ENCODE measurements at places on chromosomes 4 and X.
A peak's percentile ranks its signal among the peaks of the same experiment; 100 is the strongest.

DNA sequence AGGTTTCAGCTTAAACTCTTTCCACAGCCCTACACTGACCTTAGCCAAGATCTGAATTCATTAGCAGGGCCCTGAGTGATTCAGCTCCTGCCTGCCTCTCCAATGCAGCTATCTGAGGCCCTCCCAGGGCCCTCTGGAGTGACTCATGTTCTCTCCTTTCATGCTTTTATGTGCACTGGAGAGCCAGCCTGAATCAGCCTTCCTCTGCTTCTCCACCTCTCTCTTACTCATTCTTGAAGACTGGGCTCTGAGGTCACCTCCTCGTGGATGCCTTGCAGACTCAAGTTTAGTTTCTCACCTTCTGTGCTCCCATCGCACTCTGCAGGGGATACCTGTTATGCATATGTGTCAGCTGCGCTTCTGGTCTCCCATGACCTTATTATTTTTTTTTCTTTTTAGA lies 3.1 kb upstream of the OCIAD2 start:
- peak; percentile 94 for DNase-seq

DNA sequence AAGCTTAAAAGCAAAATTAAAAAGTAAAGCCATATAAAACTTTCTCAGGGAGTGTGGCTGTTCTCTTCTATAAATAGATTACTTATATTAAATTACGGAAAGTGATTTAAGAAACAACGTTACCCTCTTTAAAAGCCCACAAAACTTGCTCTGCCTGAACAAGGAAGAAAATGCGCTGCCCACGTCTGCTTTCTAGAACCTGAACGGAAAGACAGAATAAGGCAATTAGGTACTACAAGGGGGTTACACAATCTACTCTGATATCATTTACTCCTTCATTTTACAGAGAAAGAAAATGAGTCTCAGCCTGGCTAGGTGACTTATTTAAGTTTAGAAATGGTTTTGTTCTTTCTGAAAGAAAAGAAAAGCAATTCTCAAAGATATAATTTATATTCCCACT lies 147.2 kb downstream of the RNF150 start:
- no peak for DNase-seq

GRCh38 chr4:39802005-39802404 lies 104.1 kb downstream of the UBE2K start:
- DNase-seq = no peak

GRCh38 chr4:5101571-5101970 lies 50.3 kb downstream of the STK32B start:
- DNase-seq = no peak

DNA sequence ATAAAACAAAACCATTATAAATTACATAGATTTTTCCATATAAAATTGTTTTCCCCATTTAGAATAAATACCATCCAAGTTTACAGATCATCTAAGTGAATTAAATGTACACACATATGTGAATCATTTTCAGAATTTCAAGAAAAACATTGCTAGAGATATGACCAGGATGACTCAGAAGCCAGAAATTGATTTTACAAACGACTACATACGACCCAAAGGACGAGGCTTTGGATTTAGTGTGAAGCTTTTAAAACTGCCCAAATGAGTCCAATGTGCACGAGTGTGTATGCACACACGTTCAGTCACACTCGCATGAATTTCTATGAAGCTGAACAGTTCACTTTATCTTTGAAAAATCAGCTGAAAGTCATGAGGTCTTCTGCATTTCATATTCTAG lies 37.9 kb downstream of the MFAP3L start:
- no peak for DNase-seq

DNA sequence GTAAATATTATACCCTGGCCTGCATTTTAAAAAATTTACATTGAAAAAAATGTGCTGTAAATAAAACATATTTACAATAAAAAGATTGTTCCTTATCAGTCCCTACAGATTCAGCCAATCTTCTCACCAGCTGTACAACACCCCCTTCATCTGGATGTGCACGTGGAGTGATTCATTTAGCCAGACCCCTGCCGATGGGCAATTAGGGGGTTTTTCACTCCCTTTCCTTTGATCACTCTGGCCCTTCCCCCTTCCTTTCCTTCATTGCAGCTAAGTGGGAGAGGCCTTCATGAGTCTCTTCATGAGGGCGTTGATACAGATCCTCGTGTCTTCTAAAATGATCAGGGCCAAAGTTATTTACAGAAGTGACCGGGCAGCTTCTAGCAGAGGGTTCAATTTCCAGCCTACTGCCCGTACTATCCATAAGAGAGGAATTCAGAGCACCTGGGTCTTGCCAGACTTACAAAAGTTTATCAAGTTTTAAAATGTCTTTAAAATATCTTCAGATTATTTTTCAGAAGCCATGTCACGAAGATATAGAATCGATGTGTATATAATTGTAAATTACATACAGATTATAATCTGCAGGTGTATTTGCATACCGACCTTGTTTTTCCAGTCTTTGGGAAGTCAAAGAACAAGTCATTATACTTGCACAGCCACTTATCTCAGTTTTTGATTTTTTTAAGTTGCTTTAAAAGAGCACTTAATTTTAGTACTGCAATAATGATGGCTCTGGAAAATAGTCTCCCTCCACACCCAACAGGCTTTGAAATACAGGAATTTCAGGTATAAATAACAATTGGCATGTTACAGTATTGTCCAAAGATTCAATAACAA lies 21.4 kb upstream of the RASL11B start:
- peak; percentile 63 for DNase-seq

DNA sequence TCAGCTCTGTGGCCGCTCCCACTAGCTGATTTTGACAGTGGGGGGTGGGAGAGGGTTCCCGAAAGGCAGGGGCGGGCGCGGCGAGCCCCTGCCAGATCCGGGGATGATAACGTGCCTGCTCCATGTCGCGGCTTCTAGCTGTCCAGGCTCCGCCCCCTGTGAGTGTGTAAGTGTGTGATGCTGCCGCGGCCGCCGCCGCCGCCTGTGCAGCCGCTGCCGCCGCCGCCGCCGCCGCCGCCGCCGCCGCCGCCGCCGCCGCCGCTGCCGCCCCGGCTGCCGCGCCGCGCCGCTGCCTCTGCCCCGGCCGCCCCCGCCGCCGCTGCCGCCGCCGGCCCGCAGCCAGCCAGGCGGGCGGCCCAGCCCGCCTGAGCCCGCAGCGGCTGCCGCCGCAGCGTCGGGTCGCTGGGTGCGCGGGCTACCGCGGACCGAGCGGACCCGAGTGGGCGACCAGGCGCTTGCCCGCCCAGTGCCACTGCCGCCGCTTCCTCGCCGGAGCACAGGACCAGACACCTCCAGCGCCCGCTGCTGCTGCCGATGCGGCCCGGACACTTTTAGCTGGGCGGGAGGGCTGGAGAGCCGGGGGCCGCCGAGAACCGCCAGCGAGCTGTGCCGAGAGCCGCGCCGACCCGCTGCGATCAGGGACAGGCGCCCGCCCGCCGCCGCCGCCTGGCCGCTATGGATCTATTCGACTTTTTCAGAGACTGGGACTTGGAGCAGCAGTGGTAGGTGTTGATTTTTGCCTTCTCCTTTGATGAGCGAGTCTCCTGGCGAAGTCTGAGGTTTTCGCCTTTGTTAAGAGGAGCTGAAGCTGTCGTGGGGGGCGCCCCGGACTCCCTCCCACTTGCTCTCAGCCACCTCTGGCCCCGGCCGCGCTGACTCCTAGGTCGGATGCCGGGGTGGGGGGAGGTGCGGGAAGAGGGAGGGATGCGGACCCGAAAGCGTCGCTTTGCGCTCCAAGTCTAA lies at the start of gene AFF2:
TSS of gene AFF2 (plus strand) at position 195 of the 963 bp plus-strand sequence. CDS start at position 676, 481 bp downstream.
- DNase-seq = peak; percentile 54

DNA sequence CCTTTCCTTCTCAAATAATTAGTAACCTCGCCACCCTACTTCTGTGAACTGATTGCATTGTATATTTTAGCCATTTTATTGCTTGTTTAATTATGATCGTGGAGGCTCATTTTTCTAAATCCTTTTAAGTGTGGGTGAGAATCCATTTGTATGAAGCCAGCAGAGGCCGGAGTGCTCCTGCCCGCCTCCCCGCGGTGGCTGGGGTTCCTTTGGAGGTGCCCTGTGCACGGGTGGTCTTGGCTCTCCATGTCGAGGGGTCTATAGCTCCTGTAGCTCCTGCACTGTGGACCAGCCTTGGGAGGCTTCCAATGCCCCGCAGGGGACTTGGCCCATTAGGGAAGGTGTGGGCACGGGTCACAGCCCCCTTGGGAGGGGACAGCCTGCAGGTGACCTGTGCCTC lies 15.0 kb downstream of the UVSSA start:
- DNase-seq = no peak

GRCh38 chrX:109707319-109707718 lies 25.7 kb downstream of the ACSL4 start:
- DNase-seq = no peak

- DNase-seq = peak; percentile 65
Observed at GRCh38 chr4:183722731-183723560, 63.9 kb downstream of the TRAPPC11 start.

DNA sequence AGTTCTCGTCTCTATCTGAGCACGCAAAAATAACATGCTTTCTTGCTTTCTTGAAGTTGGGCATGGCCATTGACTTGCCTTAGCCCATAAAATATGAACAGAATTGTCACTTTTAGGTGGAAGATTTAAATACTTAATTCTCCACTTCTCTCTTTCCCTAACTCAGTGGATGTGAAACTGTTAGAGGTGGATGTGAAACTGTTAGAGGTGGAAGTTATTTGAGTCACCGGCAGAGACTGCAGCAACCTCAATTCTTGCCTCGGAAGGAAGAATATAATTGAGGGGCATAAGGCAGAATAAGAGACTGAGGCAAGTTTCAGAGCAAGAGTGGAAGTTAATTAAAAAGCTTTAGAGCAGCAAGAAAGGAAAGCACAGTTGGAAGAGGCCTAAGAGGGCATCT lies 2.8 kb upstream of the PARM1 start:
- DNase-seq = no peak

DNA sequence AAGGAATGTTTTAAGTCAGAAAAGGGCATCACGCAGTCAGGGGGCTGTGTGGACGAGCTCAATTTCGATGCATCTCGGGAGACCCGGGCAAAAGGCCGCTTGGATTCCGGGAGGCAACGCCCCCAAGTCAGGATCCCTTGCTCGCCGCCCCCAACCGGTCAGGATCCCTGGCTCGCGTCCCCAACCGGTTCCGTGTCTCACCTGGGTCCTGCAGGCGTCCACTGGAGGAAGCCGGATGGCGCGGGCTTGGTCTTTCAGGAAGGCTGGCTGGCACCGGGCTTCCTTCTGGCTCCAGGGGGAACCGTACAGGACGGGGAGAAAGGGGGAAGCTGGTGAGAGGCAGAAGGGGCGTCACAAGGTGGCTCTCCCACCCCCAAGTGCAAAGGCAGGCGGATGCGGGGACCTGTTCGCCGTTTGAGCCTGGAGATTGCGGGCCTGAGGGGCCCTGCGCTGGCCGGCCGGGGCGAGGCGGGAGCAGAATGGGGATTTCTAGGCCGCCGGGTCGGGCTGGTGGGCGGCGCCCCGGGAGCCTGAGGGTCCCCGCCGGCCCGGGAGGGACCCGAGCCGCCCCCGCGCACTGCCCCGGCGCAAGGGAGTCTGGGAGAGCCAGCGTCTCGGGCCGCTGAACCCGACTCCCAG lies 84.7 kb downstream of the HPRT1 start:
- DNase-seq = peak; percentile 39

GRCh38 chrX:119729408-119730201 lies 28.8 kb upstream of the SOWAHD start:
- peak; percentile 60 for DNase-seq

DNA sequence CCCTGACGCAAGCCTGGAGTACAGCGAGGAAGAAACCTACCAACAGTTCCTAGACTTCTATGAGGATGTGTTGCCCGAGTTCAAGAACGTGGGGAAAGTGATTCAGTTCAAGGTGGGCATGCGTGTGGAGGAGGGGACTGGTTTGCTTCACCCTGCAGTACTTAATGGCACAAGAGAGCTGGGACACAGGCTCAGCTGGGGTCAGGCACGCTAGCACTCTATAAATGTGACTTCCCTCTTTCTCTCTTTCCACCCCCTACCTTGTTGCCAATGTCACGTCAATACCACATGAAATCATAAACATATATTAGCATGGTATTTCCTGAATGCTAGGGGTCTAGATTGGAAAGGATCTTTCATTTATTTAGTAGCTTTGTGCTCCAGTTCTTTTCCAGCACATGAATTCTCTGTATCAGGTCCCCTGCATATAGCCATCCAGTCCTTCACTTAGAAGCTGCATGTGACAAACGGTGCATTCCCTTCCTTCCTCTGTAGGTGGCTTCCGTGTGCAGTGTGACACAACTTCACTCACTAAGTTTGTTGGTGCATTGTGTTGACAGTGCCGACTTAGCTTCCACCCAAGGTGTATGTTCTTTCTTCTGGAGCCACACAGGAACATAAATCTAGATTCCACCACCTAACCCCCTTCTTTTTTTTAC lies 25.6 kb downstream of the ZRSR2 start:
- peak; percentile 87 for DNase-seq

DNA sequence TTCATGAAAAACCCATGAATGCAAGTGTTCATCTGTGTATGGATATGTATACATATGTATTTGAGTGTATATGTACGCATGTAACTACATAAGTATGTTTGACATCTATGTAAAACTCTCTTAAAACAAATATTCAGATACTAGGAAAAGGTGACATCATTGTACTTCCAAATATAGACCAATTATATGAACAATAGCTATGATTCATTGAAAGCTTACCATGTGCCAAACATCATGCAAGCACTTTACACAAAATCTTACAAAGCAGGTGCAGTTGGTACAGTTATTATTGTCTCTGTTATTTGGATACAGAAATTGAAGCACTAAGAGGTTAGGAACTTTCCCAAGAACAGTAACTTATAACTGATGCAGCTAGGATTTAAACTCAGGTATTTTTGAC lies 21.4 kb downstream of the MAGEB17 start:
- DNase-seq = no peak

GRCh38 chr4:134201216-134202161 lies at the start of gene PABPC4L:
Gene PABPC4L, minus strand, starts transcription at chr4:134201789. Its CDS starts 770 bp downstream, at chr4:134201019.
- peak; percentile 90 for DNase-seq

- DNase-seq = no peak
Observed at GRCh38 chrX:42505016-42505415, 272.9 kb downstream of the PPP1R2C start.

DNA sequence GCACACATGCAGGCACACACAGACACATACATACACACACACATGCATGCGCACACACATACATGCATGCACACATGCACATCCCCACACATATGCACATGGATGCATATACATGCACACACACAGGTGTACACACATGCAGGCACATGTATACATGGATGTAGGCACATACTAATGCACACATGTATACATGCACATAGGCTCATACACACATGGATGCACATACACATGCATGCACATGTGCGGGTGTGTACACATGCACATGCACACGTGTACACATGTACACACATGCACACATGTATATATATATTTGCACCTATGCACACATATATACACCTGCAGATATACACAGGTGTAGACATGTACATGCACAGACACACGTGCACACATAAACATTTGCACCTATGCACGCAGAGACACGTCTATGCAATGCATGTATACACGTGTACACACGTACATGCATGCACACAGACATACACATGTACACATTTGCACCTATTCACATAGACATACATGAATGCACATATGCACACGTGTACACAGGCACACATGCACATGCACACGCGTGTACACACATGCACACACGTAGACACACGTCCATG lies 4.0 kb downstream of the PLCXD1 start:
- no peak for DNase-seq
